ENCODE measurements at places on chromosomes 2 and 18.
A peak's percentile ranks its signal among the peaks of the same experiment; 100 is the strongest.

- DNase-seq: no peak
These were observed 55.6 kb downstream of the CCDC85A start for GRCh38 chr2:56239437-56239836.

DNA sequence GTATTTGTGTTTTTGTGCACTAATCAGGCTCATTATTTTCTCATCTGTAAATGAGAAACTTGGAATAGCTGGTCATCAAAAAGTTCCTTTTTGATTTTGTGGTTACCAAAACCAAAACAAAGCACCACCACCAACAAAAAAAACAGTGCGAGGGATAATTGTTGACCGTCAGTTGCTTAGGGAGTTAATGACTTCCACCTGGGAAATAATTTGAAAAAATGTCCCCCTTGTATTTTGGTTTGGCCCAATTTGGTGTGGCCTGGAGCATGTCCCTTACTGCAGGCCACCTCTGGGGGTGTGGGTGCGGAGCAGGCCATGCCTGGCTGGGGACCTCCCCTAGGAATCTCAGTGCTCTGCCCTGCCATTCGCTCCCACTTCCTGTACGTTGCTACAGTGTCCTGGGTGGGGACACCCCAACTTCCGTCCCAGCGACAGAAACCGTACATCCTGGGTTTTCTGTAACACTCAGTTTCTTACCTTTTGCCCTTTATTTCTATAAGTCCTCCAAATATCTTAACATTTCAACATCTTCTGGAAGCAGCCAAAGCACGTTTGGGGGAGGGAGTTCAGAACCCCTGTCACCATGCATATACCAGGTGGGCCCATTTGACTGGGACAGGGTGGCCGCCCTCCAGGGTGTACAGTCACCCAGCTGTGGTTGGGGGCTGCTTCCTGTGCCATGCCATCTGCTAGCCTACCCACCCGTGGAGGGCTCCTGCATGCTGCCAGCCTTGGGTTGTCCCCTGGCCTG, 31.3 kb downstream of the NCK2 start:
- DNase-seq: no peak

DNA sequence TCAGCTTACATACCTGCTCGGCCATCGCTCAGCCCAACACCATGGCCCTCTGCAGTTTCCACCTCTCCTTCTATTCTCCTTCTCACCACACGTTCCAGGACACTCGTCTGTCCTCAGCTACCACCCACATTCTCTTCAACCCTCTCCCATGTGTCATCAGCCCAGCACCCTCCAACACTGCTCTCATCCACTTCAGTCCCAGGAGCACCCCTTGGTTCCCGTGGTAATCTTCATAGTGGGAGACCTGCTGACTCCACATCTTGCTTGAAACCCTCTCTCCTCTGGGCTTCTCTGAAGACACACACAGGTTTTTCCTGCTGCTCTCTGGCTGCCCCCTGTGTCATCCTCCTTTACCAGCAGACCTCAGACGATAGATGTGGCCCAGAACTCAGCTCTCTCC, 228.7 kb downstream of the GBX2 start:
- no peak for DNase-seq

- DNase-seq: no peak
These were observed 62.1 kb upstream of the SLC16A14 start for GRCh38 chr2:230130668-230131364.

DNA sequence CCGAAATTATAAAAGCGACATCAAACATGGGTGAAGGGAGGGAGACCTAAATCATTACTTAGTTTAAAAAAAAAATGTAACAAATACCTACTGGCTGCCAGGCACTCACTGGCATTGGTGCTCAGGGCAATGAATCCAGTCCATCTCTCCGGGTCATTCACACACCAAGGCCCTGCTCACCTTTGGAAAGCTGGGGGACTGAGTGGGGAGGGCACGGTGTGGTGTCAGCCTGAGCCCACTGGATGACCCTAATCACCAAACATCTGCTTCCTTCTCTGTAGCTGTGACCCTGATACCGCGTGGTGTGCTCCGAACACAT, 336 bp upstream of the DDX1 start:
- no peak for DNase-seq

DNA sequence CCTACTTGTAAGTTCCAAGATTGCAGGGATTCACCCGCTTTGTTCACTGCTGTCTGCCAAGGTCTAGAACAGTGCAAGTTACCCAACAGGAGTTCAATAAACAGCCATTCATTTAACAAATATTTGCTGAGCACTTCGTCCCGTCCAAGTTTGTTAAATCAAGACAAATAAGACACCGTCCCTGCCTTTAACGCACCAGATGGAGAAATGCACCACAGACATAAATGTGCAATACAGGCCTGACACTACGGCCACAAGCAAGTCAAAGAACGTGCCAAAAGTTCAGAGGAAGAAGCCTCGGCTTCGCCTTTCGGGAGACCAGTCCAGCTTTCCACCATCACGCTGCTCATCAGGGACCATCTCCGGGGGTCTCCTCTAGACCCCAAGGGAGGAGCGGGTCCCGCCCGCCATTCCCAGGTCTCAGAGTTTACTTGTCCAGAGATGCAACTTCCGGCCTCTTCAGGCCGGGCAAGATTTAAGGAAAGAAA, 429 bp downstream of the C2orf76 start:
- DNase-seq: no peak

DNA sequence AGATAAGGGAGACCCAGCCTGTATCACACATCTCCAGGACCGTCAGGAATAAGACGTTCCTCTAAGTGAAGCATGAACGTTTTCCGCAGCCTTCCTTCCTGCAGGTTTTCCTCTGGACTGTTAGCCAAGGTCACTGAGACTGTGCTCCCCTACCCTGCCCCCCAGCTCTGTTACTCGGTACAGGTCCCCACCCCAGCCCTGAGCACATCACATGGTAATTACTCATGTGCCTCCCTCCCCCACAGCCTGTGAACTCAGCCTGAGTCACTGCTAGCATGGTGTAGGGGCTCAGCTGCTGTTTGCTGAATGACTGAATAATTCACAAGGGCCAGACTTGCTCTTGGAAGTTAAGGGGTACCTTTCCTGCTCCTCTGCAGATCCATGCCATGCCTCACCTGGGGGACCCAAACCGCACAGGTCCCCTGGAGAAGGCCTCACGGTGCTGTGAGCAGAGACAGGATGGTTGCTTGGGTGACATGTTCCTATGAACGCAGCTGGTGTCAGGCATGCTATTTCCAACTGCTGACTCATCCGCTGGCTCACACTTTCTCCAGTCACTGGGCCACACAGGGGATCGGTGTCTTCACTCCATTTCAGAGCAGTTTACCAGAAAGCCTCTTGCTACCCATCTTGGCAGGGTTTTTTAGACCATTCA, 88.2 kb downstream of the PLB1 start:
- DNase-seq: peak; percentile 89

DNA sequence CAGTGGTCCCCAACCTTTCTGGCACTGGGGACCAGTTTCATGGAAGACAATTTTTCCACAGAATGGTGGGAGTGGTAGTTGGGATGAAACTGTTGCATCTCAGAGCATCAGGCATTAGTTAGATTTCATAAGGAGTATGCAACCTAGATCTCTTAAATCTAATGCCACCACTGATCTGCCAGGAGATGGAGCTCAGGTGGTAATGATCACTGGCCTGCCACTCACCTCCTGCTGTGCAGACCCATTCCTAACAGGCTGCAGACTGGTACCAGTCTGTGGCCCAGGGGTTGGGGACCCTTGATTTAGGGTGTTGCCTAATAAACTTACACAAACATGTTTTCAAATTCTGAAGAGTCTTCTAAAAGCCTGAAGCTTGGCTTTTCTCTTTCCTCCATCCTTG, 261.3 kb downstream of the CDH19 start:
- DNase-seq: no peak

DNA sequence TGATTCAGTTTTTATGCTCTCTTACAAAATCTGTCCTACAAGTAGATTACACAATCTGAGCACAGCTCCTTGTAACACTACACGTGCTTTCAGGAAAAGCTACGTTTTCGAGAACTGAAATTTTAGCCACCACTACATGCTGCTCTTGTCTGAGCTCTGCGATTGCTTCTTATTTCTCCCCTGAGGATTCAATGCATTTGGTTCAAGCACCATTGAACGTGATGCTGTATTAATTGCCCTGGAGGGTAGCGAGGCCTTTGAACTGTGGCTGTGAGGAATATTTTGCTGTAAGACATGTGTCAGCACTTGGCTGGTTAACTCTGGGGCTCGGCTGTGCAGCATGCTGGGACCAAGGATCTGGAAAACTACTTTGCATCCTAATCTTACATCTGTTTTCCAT, 405.8 kb downstream of the EPHA4 start:
- DNase-seq: no peak

DNA sequence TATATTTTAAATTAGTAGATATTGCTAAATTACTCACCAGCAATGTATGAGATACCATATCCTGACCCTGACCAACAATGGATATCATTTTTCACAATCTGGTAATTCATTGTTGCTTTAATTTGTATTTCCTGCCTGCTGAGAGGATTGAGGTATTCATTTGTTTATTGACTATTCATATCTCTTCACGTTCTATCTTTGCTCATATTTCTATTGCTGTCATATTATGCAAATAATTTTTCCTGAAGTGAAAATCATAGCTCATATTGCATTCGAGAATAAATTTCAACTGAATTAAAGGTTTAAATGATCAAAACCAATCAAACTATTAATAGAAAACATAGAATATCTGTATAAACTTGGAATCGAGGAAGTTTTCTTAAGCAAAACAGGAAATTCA, 31.0 kb downstream of the INO80D start:
- no peak for DNase-seq

GRCh38 chr18:41004324-41004723, 950.7 kb upstream of the PIK3C3 start:
- no peak for DNase-seq

- DNase-seq: no peak
These were observed 96.1 kb downstream of the NRP2 start for GRCh38 chr2:205778356-205778755.

DNA sequence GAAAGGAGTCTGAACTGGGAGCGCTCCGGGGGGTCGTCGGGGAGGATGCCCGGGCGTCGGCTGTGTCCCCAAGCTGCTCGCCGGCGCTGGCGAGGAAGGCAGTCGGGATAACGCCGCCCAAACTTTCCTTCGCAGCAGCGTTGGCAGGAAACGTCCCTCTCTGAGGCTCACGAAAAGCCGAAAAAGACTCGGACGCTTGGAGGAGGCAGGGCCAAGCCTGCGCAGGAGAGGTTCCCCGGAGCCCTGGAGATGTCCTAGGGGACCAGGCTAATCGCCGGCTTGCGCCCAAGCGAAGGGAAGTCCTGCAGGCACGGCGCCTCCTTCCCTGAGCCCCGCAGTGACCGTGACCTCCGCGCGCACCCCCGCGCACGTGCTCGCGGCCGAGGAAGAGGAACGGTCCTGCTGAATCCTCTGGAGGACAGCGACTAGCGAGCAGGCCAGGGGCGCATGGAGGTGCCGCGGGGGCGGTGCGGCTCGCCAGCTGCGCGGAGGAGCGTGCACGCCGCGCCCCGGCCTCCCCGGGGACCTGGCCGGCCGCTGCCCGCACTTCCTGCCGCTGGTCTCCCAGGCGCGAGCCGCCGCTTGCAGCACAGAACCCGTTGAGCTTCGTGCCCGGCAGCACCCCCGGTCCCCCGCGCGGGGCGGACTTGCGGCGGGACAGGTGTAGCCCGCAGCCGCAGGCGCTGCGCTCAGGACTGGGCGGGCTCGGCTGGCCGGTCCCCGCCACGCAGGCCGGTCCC, at the start of gene SH3RF3:
Gene SH3RF3, plus strand, starts transcription at position 590 of the 740 bp plus-strand sequence.
- peak; percentile 86 for DNase-seq

DNA sequence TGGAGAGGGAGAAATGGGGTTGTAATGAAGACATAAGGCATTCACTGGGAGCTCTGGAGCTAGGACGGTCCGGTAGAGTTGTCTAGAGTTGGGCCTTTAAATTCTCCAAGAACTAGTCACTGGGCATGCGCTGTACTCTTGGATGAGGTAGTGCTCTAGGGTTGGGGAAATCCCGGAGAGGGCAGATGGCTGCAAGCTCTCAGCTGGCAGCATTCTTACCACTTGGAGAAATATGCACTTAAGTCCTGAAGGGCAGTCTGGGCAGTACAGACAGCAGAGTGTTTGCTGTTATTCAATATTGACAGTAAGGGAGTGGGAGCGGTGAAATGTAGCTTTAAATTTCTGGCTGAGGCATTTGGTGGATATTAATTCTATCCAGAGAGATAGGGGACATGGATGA, 214.6 kb downstream of the RDH14 start:
- no peak for DNase-seq

DNA sequence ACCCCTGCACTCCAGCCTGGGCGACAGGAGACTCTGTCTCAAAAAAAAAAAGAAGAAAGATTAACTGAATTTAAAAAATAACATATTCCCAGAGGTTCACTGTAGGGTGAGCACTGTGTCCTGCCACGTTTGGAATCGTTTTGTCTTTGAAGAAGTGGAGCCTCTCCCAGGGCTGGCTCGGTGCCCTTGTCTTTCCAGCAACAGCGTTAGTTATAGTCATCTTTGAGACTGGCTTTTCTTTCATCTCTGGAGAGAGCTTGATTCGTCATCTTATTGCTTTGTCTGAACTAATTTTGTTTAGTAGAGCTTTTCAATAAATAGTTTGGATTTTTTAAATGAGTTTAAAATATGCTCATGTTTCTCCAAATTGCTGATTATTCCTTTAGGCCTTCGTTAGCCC, 50.5 kb downstream of the IMPA2 start:
- peak; percentile 69 for DNase-seq

GRCh38 chr2:74735009-74735408, 81.0 kb downstream of the SEMA4F start:
- no peak for DNase-seq

- DNase-seq: no peak
These were observed at the start of gene LRP2 for GRCh38 chr2:169362118-169362893. Gene LRP2 (minus strand): TSS chr2:169362534. CDS start chr2:169362399, 135 bp downstream.

- DNase-seq: no peak
These were observed 891.6 kb upstream of the CRIM1 start for GRCh38 chr2:35463805-35464596.

DNA sequence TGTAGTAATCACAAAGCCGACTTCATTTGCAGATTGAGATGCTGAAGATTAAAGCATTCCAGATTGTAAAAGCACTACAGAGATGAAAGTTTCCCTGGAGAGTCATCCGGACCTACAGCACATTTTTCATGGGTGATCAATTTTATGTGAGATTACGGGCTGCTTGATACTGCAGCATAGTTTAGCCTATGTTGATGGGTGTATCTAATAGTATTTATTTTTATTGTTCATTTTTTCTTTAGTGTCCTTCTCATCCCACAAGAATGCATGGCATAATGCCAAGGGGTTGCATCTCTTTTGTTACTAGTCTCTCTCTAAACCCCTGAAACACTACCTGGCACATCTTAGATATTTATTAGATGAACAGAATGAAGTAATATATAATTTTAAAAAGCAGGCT, 240.4 kb downstream of the MBD2 start:
- no peak for DNase-seq

DNA sequence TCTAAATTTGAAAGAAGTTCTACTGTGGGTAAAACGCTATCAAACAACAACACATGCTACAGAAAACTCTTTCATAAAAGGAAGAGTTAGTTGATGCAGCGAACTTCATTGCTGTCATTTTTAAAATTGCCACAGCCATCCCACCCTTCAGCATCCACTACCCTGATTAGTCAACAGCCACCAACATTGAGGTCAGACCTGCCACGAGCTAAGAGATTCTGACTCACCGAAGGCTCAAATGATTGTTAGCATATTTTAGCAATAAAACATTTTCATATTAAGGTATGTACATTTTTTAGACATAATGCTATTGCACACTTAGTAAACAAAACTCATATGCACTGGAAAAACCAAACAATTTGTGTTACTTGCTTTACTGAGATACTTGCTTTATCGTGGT, 347.1 kb downstream of the CLIP4 start:
- no peak for DNase-seq

Measured in coronary artery (tissue), 2 donors.